Chondrocyte (in vitro differentiated cells): ENCODE measurements at places on chromosomes 6 and 20.
A peak's percentile ranks its signal among the peaks of the same experiment; 100 is the strongest.

GRCh38 chr6:150255840-150256239 is 113.0 kb upstream of the IYD start:
- no peaks in the 10 kb centered on the region for H3K36me3 ChIP-seq
- no peak overlapping the region for H3K27ac ChIP-seq
- peaks cover 36% of the 10 kb centered on the region for H3K4me1 ChIP-seq

DNA sequence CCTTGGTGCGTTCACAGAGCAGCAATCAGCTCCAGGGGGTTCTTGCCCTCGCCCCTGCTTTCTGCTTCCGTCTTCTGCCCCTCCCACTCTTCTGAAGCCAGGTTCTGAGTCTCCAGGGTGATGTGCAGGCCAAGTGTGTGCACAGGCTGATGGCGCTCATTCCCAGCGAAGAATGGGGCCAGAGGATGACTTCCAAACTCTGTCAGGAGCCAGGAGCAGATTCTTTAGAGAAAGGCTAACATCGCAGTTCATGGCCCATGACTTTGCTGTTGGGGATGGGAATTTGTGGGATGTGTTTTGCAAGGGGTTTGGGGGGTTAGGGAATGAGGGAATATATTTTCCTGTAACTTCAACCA is 56.1 kb upstream of the CCN6 start:
- DNase-seq: no peak
- H3K36me3 ChIP-seq: no peaks in the 10 kb centered on the region
- H3K4me1 ChIP-seq: peaks cover 9% of the 10 kb centered on the region
- no peak overlapping the region for H3K27ac ChIP-seq
- H3K4me3 ChIP-seq: no peak overlapping the region

GRCh38 chr6:170253910-170254269 is 37.0 kb downstream of the DLL1 start:
- H3K27ac ChIP-seq: no peak overlapping the region
- DNase-seq: no peak
- H3K27me3 ChIP-seq: peaks cover 30% of the 10 kb centered on the region
- H3K36me3 ChIP-seq: no peaks in the 10 kb centered on the region
- no peak overlapping the region for H3K4me3 ChIP-seq

- no peak overlapping the region for H3K4me3 ChIP-seq
- H3K4me1 ChIP-seq: no peaks in the 10 kb centered on the region
- no peak for DNase-seq
- peaks cover 6% of the 10 kb centered on the region for H3K27me3 ChIP-seq
These were observed 426.6 kb upstream of the MAP3K7 start for GRCh38 chr6:91013511-91013910.

GRCh38 chr20:7470912-7471311 is 469.3 kb downstream of the HAO1 start:
- H3K27me3 ChIP-seq: peaks cover 4% of the 10 kb centered on the region
- no peak overlapping the region for H3K4me3 ChIP-seq
- H3K36me3 ChIP-seq: no peaks in the 10 kb centered on the region
- H3K4me1 ChIP-seq: no peaks in the 10 kb centered on the region
- DNase-seq: no peak
- H3K27ac ChIP-seq: no peak overlapping the region

- H3K27me3 ChIP-seq: no peaks in the 10 kb centered on the region
- no peaks in the 10 kb centered on the region for H3K36me3 ChIP-seq
These were observed 17.1 kb upstream of the TINAG start for GRCh38 chr6:54291146-54291545.

- peaks cover 6% of the 10 kb centered on the region for H3K4me1 ChIP-seq
- no peak overlapping the region for H3K27ac ChIP-seq
- no peak for DNase-seq
- H3K27me3 ChIP-seq: peaks cover 80% of the 10 kb centered on the region
- no peak overlapping the region for H3K4me3 ChIP-seq
These were observed 43.7 kb downstream of the ARHGAP40 start for GRCh38 chr20:38645351-38645750.

DNA sequence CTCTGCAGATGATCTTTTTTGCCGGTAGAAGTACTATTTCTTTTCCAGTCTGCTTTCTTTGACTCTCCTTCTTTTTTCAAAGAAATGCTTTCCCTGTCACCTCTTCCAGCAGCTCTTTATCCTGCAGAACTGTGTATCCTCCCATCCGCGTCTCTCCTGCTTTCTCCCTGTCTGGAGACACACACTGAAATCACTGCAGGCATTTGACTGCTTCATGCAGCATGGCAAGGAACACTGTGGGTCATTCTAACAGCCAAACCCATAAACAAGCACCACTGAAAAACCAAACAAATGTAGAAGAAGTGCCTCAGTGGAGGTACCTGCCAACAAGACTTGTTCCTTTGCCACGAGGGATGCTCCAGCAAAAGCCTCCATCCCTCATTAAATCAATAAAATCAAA is 403.7 kb upstream of the CITED2 start:
- no peaks in the 10 kb centered on the region for H3K36me3 ChIP-seq
- H3K4me1 ChIP-seq: peaks cover 11% of the 10 kb centered on the region
- H3K4me3 ChIP-seq: no peak overlapping the region
- H3K27ac ChIP-seq: no peak overlapping the region
- H3K27me3 ChIP-seq: no peaks in the 10 kb centered on the region

GRCh38 chr6:102942206-102942605 is 1548.7 kb downstream of the GRIK2 start:
- peaks cover 1% of the 10 kb centered on the region for H3K27me3 ChIP-seq
- no peak for DNase-seq
- no peaks in the 10 kb centered on the region for H3K4me1 ChIP-seq
- no peak overlapping the region for H3K4me3 ChIP-seq

- H3K27ac ChIP-seq: no peak overlapping the region
- peaks cover 13% of the 10 kb centered on the region for H3K36me3 ChIP-seq
These were observed 38.1 kb downstream of the GJA10 start for GRCh38 chr6:89932245-89932802.

DNA sequence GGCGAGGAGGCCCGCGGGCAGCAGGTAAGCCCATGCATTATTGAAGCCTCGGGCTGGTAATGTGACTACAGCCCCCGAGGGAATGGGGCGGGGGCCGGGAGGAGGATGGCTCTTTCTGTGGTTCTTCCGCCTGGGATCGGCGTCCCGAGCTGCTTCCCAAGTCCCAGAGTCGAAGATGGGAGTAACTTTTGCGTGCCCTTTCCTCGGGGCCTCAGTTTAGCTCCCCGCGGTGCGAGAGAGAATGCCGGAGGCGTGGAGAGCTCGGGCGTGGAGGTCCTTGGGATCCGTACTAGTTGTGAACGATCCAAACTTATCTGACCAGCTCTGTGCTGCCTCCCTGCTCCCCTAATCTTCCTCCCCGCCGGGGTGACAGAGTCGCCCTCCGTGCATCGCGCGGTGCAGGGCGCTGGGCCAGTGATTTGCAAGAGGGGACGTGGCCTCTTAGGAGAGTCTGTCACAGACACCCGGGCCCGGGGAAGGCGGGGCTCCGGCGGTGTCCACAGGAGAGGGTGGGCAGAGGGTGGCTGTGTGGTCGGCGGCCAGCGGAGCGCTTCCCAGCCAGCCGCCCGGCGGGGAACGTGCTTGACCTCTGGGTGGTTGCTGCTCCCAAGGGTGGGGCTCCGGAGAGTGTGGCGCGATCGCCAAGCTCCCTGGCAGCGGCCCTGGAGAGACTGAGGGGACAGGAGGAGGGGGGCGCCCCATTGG is 815 bp downstream of the UTRN start:
- DNase-seq: peak; percentile 94
- peaks cover 26% of the 10 kb centered on the region for H3K4me1 ChIP-seq
- peak overlapping the region; percentile 97 for H3K27ac ChIP-seq
- H3K36me3 ChIP-seq: peaks cover 8% of the 10 kb centered on the region
- peak overlapping the region; percentile 99 for H3K4me3 ChIP-seq
- no peaks in the 10 kb centered on the region for H3K27me3 ChIP-seq

DNA sequence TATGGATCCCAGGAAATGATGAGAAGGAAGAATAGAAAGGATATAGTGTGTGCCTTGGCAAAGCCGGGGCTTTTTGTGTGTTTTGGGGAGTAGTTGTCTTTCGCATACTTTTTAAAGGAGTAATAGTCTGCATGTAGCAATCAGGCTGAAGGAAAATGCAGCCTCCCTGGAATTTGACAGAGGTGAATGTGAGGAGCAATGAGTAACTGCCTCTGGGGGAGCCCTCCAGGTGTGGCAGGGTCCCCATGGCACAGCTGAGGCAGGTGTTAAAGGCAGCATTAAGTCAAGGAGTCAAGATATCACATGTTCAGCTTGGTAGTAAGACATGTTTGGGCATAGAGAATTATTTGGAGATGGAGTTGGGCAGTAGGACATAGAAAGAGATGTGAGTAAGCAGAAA is 203.1 kb downstream of the C6orf118 start:
- no peak overlapping the region for H3K27ac ChIP-seq
- DNase-seq: no peak
- no peak overlapping the region for H3K4me3 ChIP-seq

DNA sequence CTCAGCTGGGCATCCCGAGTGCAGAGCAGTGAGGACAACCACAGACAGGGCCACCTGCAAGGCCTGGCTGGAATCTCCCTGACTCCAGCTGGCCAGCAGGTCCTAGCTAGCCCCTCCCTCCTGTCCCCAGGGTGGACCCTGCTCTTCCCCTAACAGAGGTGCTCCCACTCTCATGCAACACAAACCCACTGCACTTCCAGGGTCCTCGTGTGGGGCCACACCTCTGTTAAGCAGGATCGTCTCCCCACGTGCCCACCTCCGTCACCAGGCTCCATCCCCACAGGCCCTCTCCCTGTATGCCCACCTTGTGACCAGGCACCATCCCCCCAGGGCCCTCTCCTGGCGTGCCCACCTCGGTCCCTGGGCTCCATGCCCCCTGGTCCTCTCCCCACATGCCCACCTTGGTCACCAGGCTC is 17.3 kb downstream of the TAF4 start:
- peaks cover 12% of the 10 kb centered on the region for H3K4me1 ChIP-seq
- H3K36me3 ChIP-seq: no peaks in the 10 kb centered on the region
- no peak overlapping the region for H3K4me3 ChIP-seq
- no peaks in the 10 kb centered on the region for H3K27me3 ChIP-seq

GRCh38 chr20:60486315-60486714 is 528.1 kb downstream of the CDH26 start:
- no peak for DNase-seq
- no peak overlapping the region for H3K27ac ChIP-seq
- H3K36me3 ChIP-seq: no peaks in the 10 kb centered on the region
- H3K27me3 ChIP-seq: peaks cover 6% of the 10 kb centered on the region
- no peaks in the 10 kb centered on the region for H3K4me1 ChIP-seq

- no peaks in the 10 kb centered on the region for H3K27me3 ChIP-seq
- no peak for DNase-seq
- H3K4me3 ChIP-seq: peak within 1 kb of the TSS; percentile 91
These were observed at the start of gene RRP36 for GRCh38 chr6:43021270-43022047. Gene RRP36, plus strand, starts transcription at chr6:43021623. Its CDS starts 32 bp downstream, at chr6:43021655.

- H3K36me3 ChIP-seq: no peaks in the 10 kb centered on the region
- H3K27ac ChIP-seq: no peak overlapping the region
- no peaks in the 10 kb centered on the region for H3K27me3 ChIP-seq
These were observed 39.1 kb upstream of the SGK1 start for GRCh38 chr6:134357022-134357487.

DNA sequence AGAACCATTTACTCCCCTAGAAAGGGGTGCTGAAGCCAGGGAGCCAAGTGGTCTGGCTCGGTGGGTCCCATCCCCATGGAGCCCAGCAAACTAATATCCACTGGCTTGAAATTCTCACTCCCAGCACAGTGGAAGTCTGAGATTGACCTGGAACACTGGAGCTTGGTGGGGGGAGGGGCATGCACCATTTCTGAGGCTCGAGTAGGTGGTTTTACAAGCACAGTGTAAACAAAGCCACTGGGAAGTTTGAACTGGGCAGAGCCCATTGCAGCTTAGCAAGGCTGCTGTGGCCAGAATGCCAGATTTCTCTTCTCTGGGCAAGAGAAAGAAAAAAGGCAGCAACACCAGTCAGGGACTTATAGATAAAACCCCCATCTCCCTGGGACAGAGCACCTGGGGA is 855.8 kb upstream of the CITED2 start:
- H3K4me3 ChIP-seq: no peak overlapping the region
- H3K27ac ChIP-seq: no peak overlapping the region
- peaks cover 17% of the 10 kb centered on the region for H3K36me3 ChIP-seq

- H3K4me3 ChIP-seq: peak overlapping the region; percentile 68
- H3K36me3 ChIP-seq: no peaks in the 10 kb centered on the region
- peaks cover 22% of the 10 kb centered on the region for H3K4me1 ChIP-seq
- H3K27me3 ChIP-seq: no peaks in the 10 kb centered on the region
- H3K27ac ChIP-seq: no peak overlapping the region
- no peak for DNase-seq
These were observed 1.0 kb downstream of the LZTS3 start for GRCh38 chr20:3172126-3172932.

- H3K27ac ChIP-seq: peak overlapping the region; percentile 9
- no peaks in the 10 kb centered on the region for H3K27me3 ChIP-seq
- DNase-seq: no peak
- no peak overlapping the region for H3K4me3 ChIP-seq
These were observed 25.5 kb upstream of the STX16 start for GRCh38 chr20:58625585-58625984.

DNA sequence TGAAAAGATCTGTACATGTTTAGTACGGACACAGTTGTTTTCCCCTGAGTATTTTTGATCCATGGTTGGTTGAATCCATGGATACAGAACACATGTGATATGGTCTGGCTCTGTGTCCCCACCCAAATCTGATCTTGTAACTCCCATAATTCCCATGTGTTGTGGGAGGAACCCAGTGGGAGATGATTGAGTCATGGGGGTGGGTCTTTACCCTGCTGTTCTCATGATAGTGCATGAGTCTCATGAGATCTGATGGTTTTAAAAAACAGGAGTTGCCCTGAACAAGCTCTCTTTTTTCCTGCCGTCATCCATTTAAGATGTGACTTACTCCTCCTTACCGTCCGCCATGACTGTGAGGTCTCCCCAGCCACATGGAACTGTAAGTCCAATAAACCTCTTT is 139.2 kb downstream of the CDKAL1 start:
- no peaks in the 10 kb centered on the region for H3K36me3 ChIP-seq
- no peak overlapping the region for H3K4me3 ChIP-seq
- H3K27me3 ChIP-seq: no peaks in the 10 kb centered on the region
- no peak for DNase-seq
- no peak overlapping the region for H3K27ac ChIP-seq

DNA sequence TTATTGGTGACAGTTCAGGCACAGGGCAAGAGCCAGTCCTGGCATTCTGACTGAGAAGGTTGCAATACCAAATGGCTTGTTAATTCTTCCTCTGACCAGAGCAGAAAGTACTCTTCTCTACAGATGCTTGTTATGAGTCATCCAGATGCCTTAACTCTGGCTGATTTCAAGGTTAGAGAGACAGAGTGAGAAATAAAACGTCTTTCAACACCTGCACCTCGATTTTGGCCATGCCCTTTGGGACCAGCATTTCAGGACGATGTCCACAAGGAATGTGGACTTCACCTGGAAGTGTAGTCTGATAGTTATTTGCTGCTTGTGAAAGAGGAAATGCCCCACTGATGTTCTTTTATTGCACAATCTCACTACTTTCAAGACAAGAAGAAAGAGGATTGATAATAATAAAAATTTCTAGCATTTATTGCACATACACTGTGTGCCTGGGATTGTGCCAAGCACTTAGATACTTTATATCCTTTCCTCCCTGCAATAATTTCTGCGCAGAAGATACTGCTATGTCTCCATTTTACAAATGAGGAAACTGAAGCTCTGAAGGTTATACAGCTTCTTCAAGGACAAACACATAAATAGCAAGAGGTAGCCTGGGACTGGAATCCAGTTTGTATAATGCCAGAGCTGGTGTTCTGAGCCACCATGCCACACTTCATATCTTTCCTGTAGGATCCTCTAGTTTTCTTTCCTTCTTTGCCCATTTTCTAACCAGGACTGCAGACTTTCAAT is 33.5 kb upstream of the MCM3 start:
- H3K27ac ChIP-seq: no peak overlapping the region
- H3K36me3 ChIP-seq: no peaks in the 10 kb centered on the region
- no peaks in the 10 kb centered on the region for H3K27me3 ChIP-seq
- DNase-seq: no peak

- no peak for DNase-seq
- H3K4me1 ChIP-seq: peaks cover 7% of the 10 kb centered on the region
- no peak overlapping the region for H3K4me3 ChIP-seq
- H3K27ac ChIP-seq: no peak overlapping the region
- peaks cover 8% of the 10 kb centered on the region for H3K27me3 ChIP-seq
These were observed 441.4 kb upstream of the SULF2 start for GRCh38 chr20:48226642-48227041.
